ENCODE measurements at places on chromosomes 6 and 20. TPM values are rescaled to one million over a fixed set of nuclear protein-coding genes. Genes with fewer than 3 reads are reported as not detected.

The MRPS18B gene
- 126 TPM for total RNA-seq

The KHDC1L gene
- total RNA-seq: not detected

The FOXA2 gene
- total RNA-seq: not detected

The MTRF1L gene
- 32.5 TPM for total RNA-seq

The TSBP1 gene
- not detected for total RNA-seq

The PTPRT gene
- not detected for total RNA-seq

The SRSF12 gene
- 0.21 TPM for total RNA-seq

The NFATC2 gene
- total RNA-seq: 1.8 TPM

The WFDC8 gene
- total RNA-seq: not detected

The SFTA2 gene
- total RNA-seq: not detected

The LINC00237 gene
- total RNA-seq: not detected

The ANGPT4 gene
- not detected for total RNA-seq

The OVOL2 gene
- total RNA-seq: not detected

DNA sequence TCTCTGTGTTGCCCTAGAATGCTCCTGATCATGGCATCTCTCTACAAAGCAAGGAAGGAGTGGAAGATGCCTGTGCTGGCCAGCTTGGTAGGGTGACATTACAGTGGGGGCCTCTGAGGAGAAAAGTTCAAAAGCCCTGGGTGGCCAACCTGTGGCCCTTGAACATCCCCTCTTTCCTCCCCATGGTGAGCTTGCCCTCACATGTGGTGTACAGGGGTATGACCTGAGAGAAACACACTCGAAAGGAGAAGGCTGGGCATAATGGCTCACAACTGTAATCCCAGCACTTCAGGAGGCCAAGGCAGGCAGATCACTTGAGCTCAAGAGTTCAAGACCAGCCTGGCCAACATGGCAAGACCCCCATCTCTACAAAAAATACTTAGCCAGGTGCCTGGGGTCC, 36.6 kb upstream of the SCAF8 start:
- DNase-seq: no peak

DNA sequence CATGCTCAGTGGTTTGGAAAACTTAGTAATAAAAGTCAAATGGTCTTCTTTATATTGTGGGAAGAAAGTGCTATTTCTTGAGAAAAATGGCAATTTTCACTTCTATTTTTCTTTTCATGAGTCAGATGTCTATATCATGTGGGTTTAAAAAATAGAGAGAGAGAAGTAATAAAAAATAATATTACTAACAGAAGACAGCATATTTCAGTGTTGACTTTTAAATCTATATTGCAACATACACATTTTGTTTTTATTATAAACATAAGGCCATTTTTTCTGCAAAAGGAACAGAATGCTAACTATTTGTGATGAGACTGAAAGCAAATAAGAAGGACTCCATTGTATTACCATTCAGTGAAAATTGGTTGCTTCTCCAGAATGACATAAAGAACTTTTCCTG, 135.1 kb upstream of the CNR1 start:
- DNase-seq: no peak

DNA sequence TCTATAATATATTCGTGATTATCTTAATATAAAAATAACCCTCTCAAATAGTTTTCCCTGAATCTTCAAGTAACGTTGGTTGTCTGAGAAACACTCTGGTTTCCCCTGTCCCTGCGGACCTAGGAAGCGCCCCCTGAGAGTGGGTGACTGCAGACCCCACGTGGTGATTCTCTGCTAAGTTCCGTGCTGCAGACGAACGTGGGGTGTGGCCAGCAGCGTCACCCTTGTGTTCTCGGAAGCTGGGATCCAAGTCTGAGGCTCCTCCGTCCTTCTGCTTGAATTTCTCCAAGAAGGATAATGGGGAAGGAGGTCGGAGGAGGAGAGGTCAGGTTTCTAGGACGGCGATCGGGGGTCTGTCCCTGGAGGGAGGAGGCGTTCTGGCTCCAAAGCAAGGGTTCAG, 16.6 kb upstream of the MAP1LC3A start:
- DNase-seq: no peak

DNA sequence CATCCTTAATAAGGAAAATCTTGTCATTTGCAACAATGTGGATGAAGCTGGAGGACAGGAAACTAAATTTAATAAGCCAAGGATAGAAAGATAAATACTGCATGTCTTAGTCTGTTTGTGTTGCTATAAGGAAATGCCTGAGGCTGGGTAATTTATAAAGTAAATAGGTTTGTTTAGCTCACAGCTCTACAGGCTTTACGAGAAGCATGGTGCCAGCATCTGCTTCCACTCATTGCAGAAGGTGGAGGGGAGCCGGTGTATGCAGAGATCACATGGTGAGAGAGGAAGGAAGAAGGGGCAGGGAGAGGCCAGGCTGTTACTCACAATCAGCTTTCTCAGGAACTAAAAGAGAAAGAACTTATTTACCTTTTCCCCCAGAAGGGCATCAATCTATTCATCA, 118.9 kb upstream of the SMLR1 start:
- no peak for DNase-seq

- peak; percentile 50 for DNase-seq
These were observed 52.5 kb downstream of the TNFRSF21 start for GRCh38 chr6:47256981-47257730.

DNA sequence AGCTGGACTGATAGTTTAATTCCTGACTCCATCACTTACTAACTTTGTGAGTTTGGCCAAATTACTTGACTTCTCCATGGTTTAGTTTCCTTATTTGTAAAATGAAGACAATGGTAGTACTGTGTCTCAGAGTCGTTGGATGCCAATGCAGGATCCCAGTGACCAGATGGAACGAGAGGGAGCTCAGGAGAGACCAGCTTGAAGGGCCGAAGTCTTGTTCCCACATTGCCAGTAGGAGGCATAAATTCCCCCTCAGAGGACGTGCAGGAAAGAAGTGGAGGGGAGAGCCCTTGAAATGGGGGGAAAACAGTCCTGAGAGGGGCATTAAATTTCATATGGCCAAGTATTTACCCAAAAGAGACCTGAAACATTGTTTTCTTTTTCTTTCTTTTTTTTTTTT, 2.1 kb upstream of the MUC22 start:
- peak; percentile 34 for DNase-seq

DNA sequence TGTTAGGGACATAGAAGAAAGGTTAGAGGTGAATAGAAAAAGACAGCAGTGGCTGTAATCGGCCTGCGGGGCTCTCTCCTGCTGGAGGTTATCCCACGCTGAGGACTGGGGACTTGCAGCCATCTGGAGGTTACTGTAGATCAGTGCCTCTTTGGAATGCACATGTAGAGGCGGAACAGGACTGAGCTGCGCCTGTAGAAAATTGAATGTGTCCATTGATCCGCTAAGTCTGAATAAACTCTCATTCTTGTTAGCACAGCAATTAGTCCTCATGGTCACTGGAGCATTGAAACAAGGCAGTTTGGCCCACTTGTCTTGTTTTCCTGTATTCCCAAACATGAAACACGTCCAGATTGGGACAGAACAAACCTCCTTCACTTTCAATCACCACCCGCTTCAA, 46.3 kb upstream of the F13A1 start:
- no peak for DNase-seq

GRCh38 chr6:10850728-10851127, 12.4 kb upstream of the MAK start:
- DNase-seq: no peak

DNA sequence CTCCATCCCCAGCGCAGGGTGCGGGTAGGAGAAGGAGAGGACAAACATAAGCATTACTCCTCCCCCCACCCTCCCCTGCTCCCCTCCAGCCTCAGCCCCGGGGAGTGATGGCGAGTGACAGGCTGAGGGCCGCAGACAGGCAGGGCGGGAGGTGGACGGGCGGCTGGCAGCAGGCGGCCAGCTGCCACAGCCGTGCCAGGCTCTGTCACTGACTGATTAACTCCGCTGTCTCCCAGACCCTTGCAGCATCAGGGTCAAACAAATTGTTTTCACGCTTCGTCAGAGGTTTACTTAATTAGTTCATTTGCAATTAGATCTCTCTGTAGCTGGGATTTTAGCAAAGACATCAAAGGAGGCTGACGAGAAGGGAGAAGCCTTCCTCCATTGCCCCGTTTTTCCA, 41.9 kb downstream of the FOXP4 start:
- no peak for DNase-seq

DNA sequence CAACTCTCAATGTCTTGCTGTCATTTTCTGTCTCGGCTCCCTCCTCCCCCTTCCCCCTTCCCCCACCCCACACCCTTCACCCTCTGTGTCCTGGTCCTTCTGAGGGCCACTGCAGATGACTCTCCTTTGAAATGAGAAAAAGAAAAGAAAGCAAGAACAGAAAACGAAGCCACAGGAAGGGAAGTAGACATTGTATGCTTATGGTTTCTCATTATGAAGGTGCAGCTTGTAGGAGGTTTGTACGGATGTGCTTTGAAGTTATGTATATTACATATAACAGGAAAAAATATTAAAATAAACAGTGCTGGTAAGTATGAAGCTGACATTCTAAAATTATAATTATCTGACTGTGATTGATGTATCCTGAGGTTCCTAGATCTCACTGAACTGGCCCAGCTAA, 6.3 kb upstream of the AAR2 start:
- no peak for DNase-seq

- peak; percentile 39 for DNase-seq
These were observed 57.8 kb downstream of the KIZ start for GRCh38 chr20:21183722-21184121.

DNA sequence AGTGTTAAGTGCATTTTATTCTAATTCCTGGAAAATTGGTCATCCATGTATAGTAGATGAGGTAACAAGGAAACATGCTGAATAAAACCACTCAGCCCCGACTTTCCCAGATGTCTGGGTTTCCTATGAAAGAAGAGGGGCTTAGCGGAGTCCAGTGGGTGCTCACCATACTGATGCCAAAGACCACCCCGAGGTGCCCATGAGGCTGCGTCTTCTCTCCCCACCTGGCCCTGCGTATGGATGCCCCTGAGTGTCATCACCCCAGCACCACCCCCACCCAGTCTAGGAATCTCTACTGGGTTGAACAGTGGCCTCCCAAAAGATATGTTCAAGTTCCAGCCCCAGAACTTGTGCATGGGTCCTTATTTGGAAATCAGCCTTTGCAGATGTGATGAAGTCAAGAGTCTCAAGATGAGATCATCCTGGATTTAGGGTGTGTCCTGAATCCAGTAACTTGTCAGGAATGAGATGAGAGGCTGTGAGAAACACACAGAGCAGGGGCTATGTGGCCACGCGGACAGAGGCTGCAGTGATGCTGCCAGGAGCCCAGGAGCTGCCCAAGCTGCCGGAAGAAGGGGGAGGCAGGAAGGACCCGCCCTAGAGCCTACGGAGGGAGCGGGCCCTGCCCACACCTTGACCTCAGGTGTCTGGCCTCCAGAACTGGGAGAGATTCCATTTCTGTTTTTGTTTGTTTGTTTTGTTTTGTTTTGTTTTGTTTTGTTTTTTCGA, 124.6 kb upstream of the CDH4 start:
- no peak for DNase-seq

GRCh38 chr6:115071962-115072361, 729.1 kb upstream of the HS3ST5 start:
- DNase-seq: no peak

DNA sequence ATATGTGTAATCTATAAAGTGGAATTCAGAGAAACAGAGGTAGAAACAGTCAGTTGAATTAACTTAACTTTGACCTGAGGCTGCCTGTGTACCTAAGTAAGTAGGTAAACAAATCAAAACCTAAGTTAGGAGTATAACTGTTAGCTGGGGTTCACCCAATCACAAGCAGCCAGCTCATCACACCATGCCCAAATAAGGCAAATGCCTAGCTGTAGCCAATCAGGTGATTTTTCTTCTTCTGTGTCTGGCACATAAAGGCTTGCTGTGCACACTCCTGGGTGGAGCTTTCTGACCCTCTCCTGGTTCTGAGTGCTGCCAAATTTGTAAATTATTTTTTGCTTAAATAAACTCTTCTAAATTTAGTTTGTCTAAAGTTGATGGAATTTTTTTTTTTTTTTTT, 54.7 kb upstream of the TRIM39 start:
- peak; percentile 4 for DNase-seq

DNA sequence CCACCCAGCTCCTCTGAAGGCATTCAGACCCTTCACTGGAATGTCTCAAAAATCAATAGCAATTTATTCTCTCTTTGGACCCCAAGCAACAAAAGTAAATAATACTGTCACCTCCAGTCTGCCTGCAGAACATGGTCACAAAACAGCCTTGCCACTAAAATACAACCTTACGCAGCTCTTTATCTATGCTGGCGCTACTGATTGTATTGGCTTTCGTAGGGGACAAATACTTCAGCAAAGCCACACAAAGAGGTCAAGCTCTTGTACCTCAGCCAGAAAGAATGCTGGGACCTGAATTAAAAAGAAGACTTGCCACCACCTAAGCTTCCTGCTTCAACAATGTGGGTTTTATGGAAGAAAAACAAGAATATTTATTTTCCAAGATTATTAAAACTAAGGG, 57.2 kb downstream of the PRKN start:
- no peak for DNase-seq

DNA sequence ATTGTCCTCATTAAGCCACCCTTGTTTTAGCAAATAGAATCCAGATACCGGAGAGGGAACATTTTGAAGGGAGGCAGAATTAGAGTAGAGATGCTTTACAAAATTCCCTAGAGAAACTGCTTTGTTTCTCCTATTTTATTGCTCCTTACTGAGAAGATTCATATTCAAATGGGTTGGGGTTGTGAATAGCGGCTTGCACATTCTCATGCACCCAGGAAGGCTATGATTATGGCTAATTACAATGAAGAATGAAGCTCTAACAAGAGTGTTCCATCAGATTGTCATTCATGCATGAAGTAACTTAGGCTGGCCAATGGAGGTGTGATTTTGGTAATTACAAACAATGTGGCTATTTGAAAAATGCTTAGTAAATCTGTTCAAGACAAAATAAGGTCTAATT, 129.6 kb downstream of the PACRG start:
- DNase-seq: no peak

DNA sequence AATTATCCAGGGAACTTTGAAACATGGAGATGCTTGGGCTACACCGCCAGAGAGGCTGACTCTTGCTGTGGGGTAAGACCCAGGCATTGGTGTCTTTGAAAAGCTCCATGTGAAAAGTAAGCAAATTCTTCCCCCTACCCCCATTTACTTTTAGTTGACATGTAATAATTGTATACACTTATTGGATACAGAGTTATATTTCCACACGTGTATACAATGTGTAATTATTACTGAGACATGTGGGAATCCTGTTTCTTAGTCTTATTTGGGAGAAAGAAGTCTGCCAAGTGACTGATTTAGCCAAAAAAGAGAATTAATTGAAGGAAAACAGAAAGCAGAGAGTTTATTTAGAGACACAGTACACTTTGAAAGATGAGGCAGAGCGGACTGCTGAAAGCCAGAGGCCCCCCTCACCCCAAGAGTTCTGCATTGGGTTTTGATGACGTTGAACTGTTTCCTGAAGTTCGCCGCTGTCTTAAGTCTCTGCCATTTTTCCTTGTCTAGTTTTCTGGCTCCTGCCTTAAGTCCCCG, 193.8 kb downstream of the PACRG start:
- no peak for DNase-seq

DNA sequence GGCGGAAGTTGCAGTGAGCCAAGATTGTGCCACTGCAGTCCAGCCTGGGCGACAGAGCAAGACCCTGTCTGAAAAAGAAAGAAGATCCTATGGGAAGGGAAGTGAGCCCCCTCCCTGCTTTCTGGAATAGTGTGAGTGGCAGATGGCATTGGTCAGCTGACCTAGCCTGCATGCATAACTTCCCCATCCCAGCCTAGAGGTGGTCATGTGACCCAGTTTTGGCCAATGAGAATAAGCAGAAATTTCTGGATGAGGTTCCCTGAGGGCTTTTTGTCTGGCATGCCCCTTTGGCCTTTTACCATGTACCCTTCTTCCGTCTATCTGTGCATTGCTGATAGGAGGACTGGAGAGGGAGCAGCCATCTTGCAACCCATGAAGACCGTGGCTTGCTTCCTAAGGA, 269.3 kb downstream of the NRN1 start:
- no peak for DNase-seq

GRCh38 chr6:116369540-116369939, 1.2 kb upstream of the DSE start:
- DNase-seq: no peak
